Omental fat pad (tissue), 4 donors: ENCODE measurements at places on chromosomes 7 and 10.

DNA sequence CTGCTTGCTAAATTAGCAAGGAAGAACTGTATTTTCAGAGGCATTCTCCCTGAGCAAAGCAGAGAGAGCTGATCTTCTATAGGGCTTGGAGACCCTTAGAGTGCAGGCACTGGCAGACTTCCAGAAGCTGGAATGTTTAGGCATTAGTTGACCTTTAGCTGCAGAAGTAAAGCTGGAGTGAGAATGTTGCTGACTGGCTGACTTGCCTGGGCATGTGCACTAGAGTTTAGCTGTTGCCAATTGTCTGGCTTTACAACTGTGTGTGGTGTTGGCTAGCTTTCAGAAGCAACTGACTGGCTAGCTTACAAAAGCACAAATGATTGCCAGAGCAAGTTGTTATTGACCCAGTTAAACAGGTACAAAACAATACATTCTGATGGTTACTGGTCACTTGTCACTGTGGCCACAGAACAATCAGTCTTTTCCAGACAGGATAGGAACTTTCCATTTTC, 25.1 kb downstream of the FAM13C start:
- no peak for DNase-seq

DNA sequence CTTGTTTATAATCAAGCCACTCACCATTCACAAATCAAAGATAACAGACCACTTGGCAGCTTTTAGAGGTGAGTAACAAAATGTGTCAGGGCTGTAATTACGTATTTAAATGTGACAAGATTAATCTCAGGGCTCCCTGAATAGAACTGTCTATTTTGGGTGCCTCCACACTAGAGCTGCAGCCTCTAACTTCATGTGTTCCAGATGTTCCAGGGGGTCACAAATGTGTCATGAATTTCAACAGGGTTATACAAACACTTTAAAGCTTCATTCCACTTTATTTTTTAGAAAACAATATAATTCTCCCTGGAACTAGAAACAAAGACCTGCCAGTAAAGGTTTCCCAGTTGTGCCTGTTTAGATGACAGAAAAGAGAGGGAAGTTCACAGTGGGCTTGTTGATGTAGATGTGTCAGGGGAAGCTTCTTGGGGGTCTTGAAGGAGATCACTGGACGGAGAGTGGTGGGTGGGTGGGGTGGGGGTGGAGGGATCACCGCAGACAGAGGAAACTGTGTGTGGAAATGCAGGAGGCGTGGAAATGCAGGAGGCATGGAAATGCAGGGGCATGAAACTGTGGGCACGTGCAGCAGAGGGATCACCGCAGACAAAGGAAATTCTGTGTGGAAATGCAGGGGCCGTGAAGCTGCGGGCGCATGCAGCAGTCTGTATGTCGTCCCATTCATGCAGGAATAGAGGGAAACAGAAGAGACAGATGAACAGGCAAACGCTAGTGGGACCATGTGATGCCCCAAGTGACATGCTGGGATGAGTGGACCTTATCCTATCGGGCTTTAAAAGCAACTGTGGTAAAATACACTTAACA, 42.0 kb upstream of the TRIL start:
- no peak for DNase-seq

DNA sequence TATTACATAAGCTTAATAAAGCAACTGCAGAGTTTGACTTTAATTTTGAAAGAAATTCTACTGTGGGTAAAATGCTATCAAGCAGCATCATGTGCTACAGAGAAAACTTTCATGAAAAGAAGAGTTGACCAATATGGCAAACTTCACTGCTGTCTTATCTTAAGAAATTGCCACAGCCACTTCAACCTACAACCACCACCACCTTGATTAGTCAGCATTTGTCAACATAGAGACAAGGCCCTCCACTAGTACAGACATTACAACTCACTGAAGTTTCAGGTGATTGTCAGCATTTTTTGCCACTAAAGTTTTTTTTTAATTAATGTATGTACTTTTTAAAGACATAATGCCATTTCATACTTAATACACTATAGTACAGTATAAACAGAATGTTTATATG, 350.3 kb downstream of the HPSE2 start:
- DNase-seq: no peak

GRCh38 chr10:110129490-110129889, 77.9 kb upstream of the MXI1 start:
- DNase-seq: no peak
